T-helper 1 cell (primary cell): ENCODE measurements at places on chromosomes 13 and 19.

- no peak for DNase-seq
Measured at GRCh38 chr13:109271555-109272541, 514.5 kb downstream of the IRS2 start.

DNA sequence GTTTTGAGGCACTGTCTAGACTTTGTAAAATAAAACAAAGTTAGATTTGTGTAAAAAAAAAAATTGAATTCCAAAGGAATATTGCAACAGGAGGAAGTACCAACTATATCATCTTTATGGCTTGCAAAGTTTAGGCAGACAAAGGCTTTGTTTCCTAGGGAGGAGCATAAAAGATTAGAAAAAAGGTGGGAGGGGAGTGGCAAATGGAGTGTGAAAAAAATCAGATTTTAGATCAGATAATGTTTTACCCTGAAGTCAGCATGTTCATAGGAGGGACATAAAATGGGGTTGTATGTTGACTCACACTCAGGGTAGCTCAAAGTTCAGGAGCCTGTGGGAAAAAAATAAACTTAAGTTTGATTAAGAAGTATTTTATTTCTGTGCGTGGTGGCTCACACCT lies 3.7 kb downstream of the ZNF85 start:
- DNase-seq: no peak

GRCh38 chr19:52140032-52140710 lies 433 bp upstream of the ZNF616 start:
- no peak for DNase-seq

GRCh38 chr13:50463719-50464118 lies 379.8 kb downstream of the DLEU7 start:
- DNase-seq: no peak

- DNase-seq: no peak
Measured at GRCh38 chr13:102172406-102172805, 229.4 kb downstream of the FGF14 start.
